Lung microvascular endothelial cell (primary cell): ENCODE measurements at places on chromosomes 5 and 9.

DNA sequence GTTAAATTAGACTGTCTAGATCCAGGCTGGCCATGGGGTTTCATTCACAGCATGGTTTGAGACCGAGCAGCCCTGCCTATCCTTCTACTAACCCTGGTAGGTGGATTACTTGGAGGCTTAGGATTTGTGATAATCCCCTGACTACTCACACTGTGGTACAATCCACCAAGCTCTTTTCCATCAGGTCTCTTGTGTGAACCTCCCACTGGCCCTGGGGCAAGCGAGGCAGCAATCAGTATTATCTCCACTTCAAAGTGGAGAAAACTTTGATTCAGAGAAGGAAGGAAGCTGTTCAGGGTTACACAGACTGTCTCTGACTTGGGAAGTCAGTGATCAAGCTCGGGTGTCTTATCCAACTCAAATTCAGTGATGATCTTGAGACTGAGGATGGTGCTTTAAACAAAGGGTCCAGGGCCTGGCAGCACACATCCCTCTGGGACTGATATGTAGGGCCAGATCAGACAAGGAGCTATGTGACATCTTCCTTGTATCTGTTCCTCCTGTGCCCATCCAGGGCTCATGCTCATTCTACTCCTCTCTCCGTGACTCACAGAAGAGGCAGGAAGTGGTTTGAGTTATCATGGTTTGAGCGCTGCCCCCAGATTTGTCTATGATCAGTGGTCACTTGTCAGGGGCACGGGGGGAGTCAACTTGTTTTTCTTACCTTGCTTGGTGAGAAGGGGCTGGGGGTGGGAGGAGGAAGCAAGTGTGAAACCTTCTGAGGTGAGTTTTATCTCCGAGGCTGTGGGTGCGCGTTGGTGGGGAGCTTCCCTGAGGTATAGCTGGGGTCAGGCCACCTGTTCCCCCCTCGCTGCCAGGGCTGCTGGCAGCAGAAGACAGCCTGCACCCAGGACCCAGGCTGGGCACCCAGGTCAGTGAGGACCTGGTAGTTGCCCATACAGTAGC, 48.6 kb downstream of the RGS3 start:
- peak; percentile 45 for DNase-seq

- no peak for DNase-seq
Measured at GRCh38 chr5:150361301-150361700, 3.8 kb downstream of the TCOF1 start.

DNA sequence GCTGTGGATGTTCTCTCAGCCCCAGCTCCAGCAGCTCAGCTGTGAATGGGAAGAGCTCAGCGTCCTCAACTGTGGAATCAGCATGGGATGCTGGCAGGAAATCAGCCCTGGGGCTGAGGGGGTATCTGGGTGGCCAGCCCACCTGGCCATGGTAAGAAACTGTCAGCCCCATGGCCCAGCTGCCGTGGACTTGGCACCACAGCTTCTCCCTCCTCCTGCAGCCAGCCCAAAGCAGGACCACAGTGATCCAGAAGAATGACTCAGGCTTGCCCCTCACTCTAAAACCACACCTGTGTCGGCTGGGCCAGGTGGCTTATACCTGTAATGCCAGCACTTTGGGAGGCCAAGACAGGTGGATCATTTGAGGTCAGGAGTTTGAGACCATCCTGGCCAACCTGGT, 48.0 kb downstream of the SAR1B start:
- DNase-seq = no peak

DNA sequence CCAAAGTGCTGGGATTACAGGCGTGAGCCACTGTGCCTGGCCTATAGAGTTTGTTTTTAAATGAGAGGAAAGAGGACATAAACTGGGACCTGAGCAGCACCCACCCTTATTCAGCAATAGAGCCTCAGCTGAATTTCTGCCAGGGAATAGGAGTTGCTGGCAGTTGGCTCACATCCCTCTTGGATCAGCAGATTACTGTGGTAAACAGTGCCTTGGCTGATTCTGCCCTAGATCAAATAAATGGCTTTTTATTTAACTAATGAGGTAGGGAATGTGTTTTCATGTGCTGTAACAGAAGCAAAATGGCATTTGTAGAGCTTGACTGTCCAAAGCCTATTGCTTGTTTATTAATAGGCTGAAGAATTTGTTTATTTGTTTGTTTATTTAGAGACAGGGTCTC, 2.1 kb downstream of the ARHGEF37 start:
- peak; percentile 12 for DNase-seq

- DNase-seq = peak; percentile 17
Measured at GRCh38 chr5:35773967-35774366, 82.7 kb upstream of the IL7R start.

DNA sequence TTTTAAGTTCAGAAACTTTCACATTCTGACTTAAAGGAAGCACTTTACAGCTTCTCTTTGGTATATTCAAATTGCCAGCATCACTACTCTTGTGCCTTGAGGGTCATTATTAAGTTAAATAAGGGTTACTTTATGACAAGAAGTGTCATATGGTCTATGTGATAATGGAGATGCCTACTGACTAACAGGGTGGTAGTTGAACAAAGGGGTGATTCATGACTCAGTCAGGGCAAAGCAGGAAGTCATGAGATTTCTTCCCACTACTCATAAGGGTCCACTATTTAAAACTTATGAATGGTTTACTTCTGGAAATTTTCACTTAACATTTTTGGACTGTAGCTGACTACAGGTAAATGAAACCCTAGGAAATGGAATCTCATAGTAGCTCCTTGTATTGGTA, 938.3 kb upstream of the PTPRD start:
- DNase-seq = no peak

- no peak for DNase-seq
Measured at GRCh38 chr9:135887021-135887507, 20.3 kb downstream of the CAMSAP1 start.

DNA sequence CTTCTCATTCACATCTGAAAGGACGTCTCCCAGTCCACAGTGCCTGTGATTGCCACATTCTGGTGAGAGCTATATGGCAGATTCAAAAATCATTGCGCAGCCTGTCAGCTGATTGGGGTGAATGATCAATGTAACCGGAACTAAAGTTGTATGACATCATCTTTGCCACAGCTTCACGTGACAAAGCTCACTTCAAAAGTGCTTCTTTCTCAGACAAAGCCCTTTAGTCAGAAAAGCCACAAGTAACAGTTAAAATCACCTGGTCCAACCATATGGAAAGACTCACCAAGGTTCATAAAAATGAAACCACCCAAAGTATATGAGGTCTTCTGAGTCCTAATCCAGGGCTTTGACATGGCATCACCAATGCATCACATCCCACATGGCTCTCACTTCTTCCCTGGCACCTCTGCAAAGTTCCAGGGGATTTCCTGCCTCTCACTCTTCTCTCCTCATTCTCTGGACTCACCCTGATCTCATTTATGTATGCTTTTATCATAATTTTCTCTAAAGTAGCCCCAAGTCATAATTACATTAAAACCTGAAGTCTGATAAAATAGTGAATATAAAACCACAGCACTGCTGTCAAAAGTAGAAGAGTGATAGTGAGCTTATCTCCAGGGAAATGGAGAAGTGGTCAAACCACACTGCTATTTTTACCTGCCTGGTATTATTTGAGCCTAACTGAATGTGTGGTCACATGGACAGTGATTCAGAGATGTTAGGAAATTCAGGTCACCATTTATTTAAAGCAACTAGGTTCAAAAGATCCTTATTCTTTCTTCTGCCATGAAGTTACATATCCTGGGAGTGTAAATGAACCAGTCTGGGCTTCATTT, 193.1 kb upstream of the PTGER4 start:
- DNase-seq = no peak

DNA sequence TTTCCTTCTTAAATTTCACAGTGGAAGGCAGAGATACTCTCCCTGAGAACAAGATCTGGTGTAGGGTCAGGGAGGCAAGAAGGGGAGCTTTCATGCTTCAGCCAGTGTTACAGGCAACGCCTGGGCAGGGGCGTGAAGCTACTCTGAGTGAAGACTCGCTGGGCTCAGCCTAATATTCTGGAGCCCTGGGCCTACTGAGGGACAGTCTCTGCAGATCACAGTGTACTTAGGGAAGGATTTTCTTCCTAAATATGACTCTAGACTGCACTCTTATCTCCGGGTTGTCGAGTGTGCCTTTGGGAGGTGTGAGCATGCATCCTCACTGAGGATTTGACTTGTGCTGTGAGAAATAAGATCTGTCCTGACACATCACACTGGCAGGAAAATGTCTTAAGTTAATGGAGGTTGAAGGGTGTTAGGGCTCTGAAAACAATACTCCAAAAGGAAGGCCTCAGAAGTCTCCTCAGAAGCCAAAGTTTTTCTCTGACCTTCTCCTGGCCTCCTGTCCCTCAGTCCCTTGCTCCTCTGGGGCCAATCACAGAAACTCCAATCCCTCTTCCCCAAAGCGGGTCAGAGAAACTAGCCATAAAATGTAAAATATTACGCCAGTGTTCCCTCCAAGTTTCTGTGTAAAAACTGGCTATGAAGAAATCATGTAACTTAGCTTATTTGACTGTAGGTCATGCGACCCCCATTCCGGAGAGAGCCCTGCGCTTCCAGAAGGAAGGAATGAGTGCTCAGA, 156.8 kb upstream of the TBC1D2 start:
- no peak for DNase-seq

DNA sequence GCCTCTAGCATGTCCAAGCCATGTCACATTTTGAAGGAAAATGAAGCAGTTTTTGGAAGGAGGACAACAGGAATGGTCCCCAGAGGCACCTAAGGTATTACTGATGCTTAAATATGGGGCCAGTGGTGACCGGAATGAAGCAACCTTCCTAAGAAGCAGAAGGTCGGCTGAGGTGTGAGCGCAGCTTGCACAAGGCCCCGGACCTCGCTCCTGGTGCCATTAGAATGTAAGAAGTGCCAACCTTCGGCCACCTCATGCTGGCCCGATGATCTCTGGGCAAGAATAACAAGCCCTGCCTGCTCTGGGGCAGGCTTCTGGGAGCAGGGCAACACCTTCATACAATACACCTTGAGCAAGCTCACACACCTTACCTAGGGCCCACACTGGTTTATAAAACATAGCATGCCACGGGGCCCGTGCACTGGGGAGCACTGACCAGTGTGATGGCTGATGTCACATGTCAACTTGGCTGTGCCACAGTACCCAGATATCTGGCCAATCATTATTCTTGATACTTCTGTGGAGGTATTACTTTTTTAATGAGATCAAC, 21.9 kb downstream of the SEMA4D start:
- no peak for DNase-seq

GRCh38 chr9:91177661-91178280, 183.9 kb downstream of the AUH start:
- DNase-seq = no peak

GRCh38 chr9:97475059-97475458, 26.4 kb upstream of the TMOD1 start:
- no peak for DNase-seq

- no peak for DNase-seq
Measured at GRCh38 chr9:104555521-104555920, 13.4 kb upstream of the OR13C8 start.

DNA sequence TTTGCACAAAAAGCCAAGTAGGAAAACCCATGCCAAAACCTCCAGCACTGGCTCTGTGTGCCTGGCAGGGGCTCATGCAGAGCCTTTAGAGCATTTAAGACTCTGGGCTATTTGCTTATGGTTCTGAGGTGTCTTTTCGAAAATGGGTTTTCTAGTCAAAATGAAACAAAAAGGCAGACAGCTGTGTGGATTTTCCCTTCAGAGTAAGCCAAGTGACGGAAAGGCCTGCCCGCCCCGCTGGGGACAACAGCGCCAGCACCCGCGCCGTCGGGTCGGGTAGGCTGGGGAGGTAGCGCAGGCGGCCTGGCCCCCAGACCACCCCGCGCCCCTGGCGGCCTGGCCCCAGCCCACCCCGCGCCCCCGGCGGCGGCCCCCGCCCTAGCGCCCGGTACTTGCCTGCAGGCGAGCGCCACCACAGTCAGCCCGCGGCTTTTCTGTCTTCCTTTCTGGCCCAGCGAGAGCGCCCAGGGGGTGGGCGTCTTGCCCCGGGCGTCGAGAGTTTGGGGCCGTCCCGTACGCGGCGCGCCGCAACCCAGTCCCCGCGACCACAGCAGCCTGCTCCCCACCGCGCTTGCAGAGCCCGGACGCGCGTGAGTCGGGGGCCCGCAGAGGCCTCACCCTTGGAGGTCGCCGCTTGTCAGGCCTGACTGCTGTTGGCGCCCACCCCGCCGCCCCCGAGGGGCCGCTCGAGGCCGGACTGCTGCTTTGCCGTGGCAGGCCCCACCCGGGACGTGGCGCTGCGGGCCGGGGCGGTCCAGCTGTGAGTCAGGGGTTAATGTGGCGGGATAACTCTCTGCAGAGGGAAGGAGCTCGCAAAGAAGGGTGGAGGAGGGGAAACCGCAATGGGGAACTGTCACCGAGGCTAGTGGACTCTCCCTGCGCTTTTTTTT, at the start of gene TICAM2:
TICAM2 (minus strand) TSS at position 779 of the 890 bp plus-strand sequence. CDS start 21,223 bp downstream, outside the sequence.
- DNase-seq = peak; percentile 51

DNA sequence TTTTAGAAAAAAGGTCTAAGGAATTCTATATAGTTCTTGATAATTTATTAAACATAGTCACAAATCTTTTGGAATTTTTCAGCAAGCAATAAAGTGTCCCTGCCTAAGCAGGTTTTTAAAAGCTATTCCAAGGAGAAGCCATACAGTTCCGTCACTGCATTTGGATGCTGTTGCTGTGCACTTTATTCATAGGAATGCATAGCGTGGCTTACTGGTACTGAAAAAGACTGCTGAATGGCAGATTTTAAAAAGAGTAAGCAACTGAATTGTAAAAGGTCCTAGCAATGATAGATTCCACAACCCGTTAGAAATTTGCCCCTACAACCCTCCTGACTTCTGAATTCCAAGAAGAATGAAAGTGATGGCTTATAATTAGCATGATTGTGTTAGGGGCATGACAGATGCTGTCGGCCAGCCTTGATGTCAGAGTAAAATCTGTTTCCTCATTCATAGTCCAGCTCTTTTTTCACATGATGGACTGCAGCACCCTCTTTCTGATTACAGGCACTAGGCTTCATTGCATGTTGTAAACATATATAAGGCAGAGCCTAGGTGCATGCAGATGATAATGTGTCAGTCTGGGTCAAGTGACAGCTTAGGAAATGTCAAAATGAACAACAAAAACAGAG, 227.0 kb downstream of the PDE4D start:
- no peak for DNase-seq

DNA sequence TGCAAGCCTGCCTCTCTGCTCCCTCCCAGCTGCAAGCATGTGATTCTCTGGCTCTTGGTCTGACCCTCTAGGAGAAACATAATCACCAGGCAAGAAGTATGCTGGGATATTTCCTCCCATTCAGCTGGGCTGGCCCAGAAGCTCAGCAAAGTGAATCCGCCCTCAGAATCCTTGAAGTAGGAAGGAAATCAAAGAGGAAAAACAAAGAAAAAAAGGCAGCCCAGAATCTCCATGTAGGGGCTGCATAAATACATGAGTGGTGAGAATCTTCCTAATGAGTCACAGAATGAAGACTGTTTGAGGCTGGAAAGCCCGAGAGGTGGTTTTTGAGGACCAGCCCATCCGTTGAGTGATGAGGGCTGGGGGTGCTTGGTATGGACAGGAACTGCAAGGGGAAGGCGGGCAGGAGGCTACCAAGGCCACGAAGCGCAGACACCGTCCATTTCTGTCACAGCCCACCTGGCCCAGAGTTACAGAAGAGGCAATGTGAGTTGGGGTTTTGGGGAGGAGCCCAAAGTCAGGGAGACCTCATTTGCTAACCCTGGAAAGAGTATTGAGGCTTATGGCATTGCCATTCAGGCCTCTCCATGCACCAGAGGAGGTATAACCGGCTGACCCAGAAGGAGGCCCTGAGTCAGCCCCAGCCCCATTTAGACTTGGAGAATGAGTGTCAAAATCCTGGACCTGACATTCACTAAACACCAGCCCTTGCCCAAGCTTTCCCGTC, 33.4 kb upstream of the TGFBR1 start:
- peak; percentile 43 for DNase-seq
